ENCODE measurements at places on chromosomes 12 and 14.

- peak; percentile 57 for DNase-seq
Measured at GRCh38 chr12:110403976-110404682, 621 bp upstream of the ANAPC7 start.

DNA sequence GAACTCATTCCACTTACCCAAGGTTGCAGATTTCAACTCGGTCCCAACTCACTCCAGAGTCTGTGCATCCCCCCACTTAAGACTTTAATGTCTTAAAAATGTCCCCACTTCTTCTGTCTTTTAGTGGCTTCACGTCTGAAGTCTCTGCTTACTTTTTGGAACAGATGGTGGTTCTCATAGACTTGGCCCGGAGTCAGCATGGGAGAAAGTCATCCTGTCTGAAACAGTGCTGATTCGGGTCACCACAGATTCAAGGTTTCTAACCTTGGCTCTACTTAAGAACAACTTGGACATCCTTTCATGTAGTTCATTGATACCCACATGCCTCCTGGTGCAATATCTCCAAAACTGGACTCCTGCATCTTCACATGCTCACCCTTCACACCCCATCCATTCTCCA is 26.0 kb downstream of the CHST11 start:
- no peak for DNase-seq

DNA sequence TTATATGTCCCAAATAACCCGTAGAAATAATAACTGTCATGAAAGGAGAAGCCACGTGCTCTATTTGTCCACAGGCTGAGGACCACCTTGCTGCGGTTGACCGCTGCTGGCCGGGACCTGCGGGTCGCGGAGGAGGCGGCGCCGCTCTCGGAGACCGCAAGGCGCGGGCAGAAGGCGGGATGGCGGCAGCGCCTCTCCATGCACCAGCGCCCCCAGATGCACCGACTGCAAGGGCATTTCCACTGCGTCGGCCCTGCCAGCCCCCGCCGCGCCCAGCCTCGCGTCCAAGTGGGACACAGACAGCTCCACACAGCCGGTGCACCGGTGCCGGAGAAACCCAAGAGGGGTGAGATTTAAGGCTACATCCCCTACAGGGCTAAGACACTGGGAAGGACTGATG is 21.0 kb downstream of the RPGRIP1 start:
- DNase-seq: no peak

DNA sequence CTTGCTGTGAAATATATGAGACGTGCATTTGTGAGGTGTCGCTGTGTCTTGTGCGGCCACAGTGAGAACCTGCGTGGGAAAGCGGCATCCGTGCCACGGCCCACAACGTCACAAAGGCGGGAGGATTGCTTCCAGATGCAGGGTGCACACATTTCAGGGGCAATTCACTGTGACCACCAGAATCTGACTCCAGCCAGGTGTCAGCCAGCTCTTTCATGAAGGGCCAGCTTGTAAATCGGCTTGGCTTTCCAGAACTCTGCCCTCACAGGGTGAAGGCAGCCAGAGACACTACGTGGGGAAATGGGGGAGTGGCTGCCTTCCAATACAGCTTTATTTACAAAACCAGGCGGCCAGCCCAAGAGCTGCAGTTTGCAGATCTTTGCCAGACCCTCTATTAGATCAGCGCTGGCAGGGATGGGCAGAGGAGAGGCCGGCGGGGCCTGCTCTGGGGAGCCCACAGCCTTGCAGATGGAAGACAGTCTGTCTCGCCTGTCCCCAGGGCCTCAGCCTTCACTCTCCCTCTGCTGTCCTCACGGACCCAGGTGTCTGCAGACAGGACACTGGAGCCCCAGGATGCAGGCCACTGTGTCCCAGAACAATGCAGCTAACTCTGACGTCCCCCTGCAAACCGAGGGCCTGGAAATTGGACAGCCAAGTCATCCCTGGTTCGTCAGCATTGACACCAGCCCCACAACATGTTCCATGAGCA is 53.5 kb downstream of the ADGRD1 start:
- no peak for DNase-seq

GRCh38 chr14:58129208-58129607 is 22.8 kb downstream of the ARMH4 start:
- no peak for DNase-seq

DNA sequence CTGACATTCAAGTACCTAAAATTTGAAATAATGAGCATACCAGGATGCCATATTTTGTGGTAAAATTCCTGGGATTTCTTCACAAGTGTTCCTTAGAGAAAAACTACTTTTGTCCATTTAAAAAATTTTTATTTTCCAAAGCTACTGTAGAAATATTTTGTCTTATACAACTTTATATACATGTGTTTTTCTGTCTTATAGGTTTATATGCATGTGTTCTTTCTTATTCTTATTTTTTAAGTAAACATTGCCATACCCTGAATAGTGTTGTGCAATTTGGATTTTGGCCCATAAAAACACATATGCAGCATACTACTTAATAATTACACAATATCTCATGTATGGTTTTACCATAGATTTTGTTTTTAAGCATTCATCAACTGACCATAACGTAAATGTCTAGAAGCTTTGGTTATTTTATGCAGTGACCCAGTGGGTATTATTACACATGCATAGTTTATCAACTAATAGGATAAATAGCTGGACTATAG is 1107.4 kb upstream of the SEL1L start:
- no peak for DNase-seq

DNA sequence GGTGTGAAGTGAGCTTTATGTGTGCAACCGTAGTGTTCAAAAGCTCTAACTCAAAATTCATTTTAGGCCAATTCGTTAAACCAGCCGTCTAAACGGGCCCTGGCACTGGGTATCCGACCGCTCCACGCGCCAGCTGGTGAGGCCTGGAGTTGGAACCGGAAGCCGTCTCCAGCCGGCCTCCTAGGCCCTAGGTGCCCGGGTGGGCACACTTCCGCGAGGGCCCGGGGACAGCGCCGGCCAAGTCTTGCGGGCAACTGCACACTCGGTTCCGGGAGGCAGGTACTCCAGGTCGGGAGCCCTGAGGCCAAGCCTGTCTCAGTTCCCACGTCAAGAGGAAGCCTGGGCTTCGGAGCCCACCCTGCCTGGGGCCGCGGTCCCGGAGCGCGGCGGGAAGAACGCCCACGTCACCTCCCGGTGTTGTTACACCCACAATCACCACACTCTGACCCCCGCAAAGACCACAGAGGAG is 16.2 kb downstream of the OTX2 start:
- DNase-seq: no peak

- no peak for DNase-seq
Measured at GRCh38 chr12:16136219-16136988, 141.1 kb downstream of the SLC15A5 start.

DNA sequence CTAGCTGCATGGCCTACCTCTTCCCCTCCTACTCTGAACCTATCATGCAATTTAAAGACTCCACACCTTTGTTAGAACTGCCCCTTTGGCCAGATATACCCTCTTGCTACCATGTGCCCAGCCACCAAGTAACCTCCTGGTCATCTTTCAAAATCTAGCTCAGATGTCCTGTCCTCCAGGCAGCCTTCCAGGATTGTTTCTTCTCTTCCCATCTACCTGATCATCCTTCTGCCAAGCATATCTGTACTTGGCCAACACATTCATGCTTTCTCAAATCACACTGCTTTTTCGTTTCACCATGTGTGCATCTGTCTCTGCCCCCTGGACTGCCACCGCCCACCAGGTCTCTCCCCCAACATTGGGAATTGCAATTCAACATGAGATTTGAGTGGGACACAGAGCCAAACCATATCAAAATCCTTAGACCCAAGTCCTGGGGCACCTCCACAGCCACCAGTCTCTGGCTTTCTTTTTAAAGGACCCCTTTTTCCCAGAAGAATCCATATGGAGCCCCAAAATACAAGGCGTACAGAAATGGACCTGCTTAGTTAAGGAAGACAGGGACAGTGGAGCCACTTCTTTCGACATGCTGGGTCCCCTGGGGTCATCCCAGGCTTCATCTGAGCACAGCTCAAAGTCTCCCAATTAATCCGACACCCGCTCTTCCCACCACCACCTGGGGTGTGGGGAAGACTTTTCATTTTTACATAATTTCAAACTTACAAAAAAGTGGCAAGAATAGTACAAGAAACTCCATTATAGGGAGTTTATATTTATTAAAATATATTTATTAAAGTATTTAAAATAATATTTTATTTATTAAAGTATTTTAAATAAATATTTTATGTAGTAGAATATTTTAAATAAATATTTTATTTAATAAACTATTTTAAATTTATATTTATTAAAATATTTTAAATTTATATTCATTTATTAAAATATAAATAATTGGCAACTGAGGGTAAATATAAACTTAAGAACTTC is 7.9 kb upstream of the CMKLR1 start:
- no peak for DNase-seq

DNA sequence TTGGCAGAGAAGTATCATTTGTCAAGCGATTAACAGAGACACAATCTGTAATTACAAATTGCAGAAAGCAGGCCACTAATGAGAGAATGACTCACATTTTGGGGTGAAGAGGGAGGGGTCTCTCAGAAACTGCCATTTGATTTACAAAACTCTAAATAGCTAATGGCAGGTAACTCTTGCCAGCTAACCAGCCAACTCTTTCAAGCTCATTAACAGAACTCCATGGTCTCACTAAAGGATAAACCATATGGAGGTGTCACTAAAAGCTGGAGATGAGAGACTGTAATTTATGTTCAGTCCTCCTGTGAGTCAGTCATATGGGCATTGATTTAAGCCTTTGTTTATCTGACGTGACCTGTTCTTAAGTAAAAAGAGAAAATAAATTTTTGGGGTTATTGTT is 336.4 kb downstream of the FOXG1 start:
- no peak for DNase-seq

DNA sequence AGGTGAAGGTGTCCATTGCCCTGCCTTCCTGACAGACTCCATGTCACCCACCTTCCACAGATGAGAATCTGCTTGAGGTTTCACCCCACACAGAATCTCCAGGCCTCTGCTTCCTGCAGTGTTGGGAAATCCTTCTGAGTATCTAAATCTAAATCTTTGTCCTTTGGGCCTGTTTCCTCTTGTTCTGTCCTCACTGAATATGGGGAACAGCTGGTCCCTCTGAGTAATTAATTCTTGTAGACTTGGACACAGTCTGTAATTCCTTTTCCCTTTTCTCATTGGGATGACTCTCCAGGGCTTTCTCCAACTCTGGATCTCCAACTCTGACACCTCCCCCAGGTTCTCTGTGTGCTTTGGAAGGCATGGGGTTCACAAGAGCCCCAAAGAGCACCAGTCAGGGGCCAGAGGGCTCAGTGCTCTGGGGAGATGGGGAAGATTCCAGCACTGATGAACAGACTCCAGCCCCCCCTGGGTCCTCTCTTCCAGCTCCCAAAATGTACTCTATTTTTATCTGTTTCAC is 2.3 kb upstream of the ACVRL1 start:
- no peak for DNase-seq

DNA sequence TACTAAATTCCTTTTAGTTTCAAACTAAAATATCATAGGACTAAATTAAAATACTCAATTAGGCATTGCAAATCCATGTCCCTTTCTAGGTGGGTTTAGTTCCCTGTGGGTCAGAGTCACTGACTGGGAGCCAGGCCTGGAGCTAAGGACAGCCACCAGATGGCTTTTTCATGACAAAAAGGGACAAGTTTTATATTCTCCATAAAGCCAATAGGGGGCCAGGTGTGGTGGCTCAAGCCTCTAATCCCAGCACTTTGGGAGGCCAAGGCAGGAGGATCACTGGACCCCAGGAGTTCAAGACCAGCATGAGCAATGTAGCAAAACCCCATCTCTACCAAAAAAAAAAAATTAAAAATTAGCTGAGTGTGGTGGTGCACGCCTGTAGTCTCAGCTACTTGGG is 35.4 kb upstream of the EIF5 start:
- no peak for DNase-seq

All from central memory CD8-positive, alpha-beta T cell (primary cell).